ENCODE measurements at places on chromosomes 4 and X.

DNA sequence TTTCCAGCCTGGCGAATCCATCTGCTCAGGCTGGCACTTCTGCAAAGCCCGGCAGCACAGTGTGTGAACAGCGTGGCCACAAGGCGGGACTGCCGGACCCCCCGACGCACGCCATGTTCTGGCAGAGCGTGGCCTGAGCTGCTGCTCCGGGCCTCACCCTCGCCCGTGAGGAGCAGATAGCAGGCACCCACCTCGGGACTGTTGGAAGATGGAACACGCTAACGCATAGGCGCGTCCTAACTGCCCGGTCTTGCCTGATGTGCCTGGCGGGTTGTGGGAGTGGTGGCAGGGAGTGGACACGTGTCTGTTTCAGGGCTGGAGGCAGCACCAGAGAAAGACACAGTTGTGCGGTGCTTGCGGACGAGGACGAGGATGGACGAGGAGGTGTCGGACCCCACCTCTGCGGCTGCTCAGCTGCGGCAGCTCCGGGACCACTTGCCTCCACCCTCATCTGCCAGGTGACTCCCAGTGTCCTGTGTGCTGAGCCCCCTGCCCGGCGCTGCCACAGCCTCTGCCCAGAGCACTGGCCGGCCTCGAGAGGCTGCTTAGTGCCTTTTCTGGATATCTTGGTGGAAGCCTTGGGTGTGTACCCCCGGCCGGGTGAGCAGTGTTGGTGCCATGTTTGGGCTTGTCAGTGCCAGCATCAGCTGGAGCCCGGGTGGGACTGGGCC lies 28.2 kb downstream of the UVSSA start:
- DNase-seq: no peak

DNA sequence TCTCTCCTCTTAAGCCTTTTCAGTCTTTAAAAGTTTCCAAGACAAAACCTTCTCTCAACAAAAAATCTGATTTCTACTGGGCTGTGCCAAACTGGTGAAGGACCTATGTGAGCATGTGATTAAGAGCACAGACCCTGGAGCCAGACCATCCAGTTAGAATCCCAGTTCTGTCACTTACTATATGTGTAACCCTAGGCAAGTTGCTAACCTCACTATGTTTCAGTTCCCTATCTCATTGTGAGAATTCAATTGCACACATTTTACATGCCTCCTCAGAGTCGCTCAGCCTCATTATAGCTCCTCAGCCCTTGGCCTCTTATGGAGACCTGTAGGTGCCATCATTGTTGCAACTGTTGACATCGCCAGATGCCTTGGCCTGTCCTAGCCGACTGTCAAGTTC lies 54.1 kb upstream of the VEGFD start:
- DNase-seq: no peak

- no peak for DNase-seq
These were observed 47.4 kb downstream of the SMIM14 start for GRCh38 chr4:39591290-39591689.

DNA sequence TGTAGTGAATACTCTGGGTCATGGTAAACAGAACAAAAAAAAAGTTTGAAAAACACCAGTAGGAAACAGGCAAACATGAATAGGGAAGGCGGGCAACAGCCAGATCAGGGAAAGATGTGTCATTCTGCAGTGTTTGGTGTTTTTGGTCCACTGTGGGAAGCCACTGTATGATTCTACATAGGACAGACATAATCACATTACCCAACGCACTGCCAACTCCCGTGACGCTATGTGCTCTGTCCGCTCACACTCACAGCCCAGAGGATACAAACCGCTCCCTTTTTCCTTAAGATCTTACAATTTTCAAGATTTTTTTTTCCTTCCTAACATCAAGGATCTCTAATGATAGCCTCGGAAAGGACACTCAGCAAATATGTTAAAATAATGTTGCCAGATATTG lies 59.3 kb downstream of the HADH start:
- no peak for DNase-seq

GRCh38 chrX:125846271-125846670 lies 319.8 kb downstream of the DCAF12L2 start:
- DNase-seq: no peak

DNA sequence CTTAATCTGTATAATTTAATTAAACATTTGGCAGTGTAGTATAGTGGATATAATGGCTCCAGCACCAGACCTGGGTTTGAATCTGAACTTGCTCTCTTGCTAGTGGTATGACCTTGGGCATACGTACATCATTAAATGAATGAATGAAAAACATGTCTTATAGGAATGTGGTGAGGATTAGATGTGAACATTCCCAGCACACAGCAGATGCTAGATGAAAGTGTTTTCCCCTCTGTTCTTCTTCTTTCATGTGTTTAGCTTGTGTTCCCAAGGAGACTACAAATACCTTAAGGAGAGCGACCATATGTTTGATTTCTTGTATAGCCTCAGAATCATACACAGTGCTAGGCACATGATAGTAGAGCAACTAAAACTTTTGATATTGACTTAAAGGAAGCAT lies 56.5 kb downstream of the CT47B1 start:
- no peak for DNase-seq
